ENCODE measurements at places on chromosomes 16 and 17.

GRCh38 chr17:64326030-64326419 lies 63.0 kb upstream of the TEX2 start:
- DNase-seq: no peak

DNA sequence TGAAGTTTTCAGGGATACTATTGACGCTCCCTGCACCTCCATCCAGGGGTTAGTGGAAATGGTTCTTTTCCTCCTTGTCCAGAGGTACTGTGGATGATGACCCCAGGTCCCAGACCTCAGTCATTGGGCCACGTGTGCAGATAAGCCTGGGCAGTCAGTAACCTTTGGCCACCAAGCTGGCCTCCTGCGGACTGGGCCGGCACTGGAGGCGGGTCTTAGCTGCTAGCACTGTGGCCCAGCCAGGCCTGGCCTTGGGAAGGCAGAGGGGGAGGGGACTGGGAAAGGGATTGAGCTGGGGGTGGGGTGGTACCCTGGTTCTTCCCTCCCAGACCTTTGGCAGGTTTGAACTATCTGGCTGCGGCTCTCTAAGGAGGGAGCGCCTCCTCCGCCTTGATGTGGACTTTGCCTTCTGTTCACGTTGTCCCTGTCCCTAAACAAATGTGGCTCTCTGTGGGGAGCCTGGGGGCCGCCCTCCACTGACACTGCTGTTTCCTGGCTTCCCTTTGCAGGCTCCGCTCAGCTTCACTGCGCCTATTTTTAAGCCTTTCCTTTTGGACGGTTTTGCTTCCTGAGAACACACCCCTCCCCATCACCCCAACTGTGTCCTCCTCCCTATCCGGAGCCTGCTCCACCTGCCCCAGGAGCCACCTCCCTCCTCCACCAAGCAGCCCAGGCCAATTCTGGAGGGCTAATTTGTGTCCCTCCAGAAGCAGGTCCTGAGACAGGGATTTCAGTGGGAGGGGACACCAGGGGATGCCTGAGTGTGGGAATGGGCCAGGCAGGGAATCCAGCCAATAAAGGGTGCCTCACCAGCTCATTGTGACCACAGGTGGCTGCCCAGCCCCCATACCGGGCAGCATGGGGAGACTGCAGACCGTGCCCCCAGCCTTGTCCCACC lies 251.9 kb downstream of the SEC14L1 start:
- DNase-seq: no peak

- no peak for DNase-seq
Measured at GRCh38 chr17:51527225-51527982, 267.1 kb downstream of the UTP18 start.

GRCh38 chr17:61391595-61392291 lies 7.9 kb upstream of the TBX2 start:
- DNase-seq: no peak

DNA sequence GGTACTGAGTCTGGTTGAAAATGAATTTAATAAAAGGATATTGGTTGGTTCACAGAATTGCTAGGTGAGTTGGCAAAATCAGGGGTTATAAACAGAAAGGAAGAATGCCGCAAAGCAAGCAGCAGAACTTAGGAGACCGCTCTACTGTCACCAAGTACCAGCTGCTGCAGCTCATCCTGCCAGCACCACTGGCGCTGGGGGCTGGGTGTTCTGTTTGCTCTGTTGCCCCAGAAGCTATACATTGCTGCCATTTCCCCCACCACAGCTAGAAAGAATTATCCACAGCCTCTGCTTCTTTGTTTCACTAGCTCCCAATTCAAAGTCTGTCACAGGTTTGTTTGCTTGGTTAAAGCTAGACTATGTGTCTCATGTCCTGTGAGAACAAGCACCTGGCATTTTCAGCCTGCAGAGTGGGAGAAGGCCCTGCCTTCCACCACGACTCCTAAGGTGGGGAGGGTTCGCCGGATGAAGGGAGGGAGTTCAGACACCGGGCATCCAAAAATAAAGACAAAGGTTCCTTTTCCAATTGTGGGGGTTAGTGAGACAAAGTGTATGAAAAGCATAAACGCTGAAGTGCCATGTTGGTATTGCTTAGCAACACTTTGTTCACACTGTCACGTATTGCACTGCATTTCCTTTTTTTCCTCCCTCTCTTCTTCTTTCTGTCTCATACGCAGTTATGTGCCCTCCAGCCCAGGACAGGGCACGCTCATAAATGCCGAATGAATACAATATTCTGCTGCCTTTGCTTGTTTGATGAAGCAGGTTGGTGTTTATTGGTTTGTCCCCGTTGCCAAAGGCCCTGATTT lies 9.6 kb upstream of the CPD start:
- no peak for DNase-seq

GRCh38 chr17:75832164-75832651 lies 12.0 kb downstream of the UNC13D start:
- DNase-seq: no peak

- DNase-seq: no peak
Measured at GRCh38 chr16:58518083-58518979, 3.0 kb downstream of the SETD6 start.

DNA sequence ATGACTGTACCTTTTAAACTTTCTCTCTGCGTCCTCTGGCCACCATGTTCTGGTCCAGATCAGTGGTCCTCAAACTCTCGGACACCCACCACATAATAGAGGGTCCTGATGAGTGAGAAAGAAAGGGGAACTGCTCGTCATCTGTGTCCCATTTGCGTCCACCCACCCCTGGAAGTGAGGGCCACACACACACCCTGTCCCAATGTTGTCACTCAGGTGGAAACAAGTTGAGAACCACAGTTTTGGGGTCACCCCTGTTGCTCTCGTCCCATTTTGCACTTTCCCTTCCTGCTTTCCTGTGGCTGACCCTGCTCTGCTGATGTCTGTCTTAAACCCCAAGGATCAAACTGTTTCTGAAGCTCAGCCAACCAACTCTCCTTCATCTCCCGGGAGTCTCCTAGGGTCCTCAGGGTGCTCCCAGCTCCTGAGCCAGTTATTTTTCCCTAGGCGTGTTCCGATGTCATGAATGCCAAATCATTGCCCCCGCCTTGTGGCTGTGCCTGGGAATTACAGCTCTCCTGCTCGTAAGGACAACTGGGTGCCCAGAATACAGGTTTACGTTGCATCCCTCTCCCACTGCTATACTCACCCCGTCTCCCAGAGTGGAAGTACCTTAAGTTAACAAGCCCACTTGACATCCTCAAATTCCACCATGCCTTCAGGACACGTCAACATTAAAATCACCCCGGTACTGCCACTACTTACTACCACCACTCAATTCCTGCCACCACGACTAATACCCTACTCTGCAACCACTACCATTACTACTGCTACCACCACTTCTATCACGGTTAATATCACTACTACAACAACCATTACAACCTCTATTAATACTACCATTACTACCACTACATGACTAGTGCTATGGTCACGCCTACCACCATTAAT lies 26.0 kb upstream of the HNF1B start:
- DNase-seq: no peak

DNA sequence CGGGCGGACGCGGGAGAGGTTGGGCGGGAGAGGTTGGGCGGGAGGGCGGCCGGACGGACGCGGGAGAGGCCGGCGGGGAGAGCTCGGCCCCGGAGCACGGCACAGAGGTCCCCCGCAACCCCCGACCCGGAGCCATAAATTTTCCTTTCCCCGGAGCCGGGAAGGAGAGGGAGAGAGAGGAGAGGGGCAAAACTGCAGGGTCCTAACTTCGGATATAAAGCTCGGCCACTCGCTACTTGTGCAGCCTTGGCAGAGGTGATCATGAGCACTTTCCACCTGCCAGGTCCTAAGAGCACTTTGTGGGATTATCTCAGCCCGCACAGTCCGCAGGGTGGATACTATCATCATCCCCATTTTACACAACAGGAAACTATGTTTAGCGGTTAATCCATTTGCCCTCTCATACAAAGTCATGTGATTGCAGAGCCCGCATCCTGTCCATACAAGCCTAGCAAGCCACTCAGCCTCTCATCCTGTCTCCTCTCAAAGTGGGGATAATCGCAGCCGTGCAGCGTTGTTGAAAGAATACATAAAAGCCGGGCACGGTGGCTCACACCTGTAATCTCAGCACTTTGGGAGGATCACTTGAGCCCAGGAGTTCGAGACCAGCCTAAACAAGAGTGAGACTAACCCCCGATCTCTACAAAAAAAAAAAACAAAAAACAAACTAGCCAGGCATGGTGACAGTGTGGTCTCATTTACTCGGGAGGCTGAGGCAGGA lies 780 bp upstream of the DCAKD start:
- no peak for DNase-seq

DNA sequence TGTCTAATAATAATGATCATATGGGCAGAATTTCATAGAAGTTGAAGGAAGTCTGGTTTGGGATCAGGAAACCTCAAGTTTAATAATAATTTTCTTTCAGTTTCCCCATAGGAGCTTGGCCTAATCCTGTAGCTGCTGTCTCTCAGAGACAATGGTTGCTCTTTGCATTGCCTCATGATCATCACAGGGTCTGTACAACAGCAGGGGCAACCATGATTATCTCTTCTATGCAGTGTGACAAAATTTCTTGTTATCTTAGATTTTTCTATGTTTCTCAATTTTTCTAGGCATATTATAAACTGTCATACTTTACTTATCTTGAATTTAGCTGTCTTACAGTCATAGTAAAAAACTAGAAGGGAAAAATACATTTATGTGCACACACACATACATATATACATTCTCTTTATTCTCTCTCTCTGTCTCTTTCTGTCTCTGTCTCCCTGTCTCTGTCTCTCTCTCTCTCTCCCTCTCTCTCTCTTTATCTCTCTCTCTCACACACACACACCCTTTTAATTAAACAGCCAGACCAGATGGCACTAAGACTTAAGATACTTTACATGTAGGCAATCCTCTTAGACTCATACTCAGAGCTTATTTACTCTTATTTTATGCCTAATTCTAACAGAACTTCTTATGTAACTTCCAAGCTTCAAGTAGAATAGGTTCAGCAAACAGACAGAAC lies 30.5 kb downstream of the SMIM36 start:
- DNase-seq: no peak

- DNase-seq: no peak
Measured at GRCh38 chr16:85514295-85514597, 98.9 kb upstream of the GSE1 start.

DNA sequence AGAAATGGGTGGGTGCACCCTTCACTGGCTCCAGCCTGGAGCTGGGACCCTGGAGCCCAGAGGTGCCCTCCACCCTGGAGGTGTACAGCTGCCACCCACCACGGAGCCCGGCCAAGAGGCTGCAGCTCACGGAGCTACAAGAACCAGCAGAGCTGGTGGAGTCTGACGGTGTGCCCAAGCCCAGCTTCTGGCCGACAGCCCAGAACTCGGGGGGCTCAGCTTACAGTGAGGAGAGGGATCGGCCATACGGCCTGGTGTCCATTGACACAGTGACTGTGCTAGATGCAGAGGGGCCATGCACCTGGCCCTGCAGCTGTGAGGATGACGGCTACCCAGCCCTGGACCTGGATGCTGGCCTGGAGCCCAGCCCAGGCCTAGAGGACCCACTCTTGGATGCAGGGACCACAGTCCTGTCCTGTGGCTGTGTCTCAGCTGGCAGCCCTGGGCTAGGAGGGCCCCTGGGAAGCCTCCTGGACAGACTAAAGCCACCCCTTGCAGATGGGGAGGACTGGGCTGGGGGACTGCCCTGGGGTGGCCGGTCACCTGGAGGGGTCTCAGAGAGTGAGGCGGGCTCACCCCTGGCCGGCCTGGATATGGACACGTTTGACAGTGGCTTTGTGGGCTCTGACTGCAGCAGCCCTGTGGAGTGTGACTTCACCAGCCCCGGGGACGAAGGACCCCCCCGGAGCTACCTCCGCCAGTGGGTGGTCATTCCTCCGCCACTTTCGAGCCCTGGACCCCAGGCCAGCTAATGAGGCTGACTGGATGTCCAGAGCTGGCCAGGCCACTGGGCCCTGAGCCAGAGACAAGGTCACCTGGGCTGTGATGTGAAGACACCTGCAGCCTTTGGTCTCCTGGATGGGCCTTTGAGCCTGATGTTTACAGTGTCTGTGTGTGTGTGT lies 46.8 kb downstream of the IL21R start:
- no peak for DNase-seq

- DNase-seq: no peak
Measured at GRCh38 chr16:84348386-84348888, 19.9 kb upstream of the ATP2C2 start.

- DNase-seq: no peak
Measured at GRCh38 chr17:11140043-11140442, 101.0 kb upstream of the SHISA6 start.

GRCh38 chr17:42979511-42980273 lies at the start of gene PTGES3L:
PTGES3L (minus strand) TSS chr17:42980080; CDS start chr17:42980053, 27 bp downstream.
- no peak for DNase-seq

DNA sequence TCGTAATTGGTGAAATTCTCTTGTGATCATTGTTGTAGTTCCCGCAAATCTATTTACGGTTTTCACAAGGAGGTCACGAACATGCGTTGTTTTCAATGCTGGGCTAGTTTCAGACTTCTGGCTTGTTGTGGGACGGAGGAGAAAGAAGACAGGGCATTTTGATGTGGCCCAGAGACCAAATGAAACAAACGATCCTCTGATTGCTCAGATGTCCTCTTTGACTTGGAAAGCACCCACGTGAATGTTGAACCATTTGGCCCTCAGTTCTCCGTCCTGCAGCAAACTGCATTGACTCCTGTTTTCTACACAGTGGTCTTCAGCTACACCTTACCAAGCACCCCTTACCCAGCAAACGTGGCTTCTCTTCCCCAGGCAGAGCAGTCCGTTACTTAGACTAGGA lies 391.0 kb downstream of the WWOX start:
- no peak for DNase-seq

DNA sequence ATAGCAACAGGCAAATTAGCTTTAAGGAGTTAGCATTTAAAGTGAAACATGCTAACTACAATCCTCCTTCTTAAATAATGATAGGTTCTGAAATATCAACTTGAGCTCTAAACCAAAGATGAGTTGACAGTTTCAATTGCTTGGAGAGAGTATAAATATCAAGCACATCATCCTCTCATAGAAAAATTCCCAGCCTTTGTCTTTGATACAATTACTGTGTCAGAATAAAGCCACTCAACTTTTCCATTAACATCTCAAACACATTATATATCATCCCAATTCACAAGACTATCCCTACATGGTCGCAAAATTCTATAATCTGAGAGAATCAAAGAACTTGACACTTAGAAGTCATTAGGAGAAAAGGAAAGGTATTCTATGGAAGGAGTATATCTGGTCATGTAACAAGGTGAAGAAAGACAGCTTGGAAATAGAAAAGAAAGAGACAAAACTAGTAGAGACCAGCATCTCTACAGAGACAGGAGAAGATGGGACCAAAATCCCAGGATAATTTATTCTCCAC lies 189.8 kb downstream of the CEP112 start:
- no peak for DNase-seq
